Activated CD8-positive, alpha-beta T cell treated with anti-CD3 and anti-CD28 coated beads for 36 hours (primary cell): ENCODE measurements at places on chromosomes 5 and 9. TPM values are rescaled to one million over a fixed set of nuclear protein-coding genes. Genes with fewer than 3 reads are reported as not detected.

DNA sequence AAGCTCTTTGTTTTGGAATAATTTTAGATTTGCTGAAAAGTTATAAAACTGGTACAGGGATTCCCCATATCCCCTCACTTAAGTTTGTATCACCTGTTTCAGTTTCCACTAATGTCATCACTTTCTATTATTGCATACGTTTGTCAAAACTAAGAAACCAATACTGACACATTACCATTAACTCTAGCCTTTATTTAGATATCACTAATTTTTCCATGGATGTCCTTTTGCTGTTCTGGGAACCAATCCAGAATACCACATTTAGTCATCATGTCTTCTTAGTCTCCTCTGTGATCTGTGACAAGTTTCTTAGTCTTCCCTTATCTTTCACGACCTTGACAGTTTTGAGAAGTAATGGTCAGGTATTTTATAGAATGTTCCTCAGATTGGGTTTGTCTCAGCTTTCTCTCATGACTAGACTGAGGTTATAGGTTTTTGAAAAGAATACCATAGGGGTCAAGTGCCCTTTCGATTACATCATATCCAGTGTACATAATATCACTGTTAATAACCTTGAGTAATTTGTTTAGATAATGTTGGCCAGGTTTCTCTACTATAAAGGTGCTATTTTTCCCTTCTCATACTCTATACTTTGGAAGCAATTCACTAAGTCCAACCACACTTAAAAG, 51.9 kb upstream of the NMUR2 start:
- no peak overlapping the region for H3K27ac ChIP-seq
- H3K4me3 ChIP-seq: no peak overlapping the region
- H3K27me3 ChIP-seq: peaks cover 6% of the 10 kb centered on the region
- H3K36me3 ChIP-seq: no peaks in the 10 kb centered on the region

DNA sequence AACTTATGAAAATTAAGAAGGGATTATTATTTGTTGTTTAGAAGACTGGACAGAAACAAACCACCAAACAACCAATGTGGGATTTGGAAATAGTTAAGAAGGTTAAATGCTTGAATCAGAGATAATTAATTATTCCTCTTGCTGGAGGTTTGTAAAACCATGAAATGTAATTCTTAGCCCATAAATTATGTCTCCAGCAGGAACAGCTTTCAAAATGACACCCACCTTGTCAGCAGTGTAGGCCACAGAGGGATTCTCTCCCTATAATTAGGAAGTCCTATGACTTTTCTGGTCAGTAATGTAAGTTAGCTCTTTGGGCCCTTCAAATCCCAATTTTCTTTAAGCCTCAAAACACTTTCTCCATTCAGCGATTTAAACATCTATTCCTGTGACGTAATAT, 63.3 kb downstream of the DRD1 start:
- H3K4me3 ChIP-seq: no peak overlapping the region
- peaks cover 23% of the 10 kb centered on the region for H3K27me3 ChIP-seq
- H3K4me1 ChIP-seq: no peaks in the 10 kb centered on the region
- no peaks in the 10 kb centered on the region for H3K36me3 ChIP-seq
- H3K27ac ChIP-seq: no peak overlapping the region

PTPRD gene
- not detected for total RNA-seq

TLX3 gene
- total RNA-seq: not detected

MAPKAP1 gene
- total RNA-seq: 62.4 TPM
